ENCODE measurements at places on chromosomes 2 and 18. TPM values are rescaled to one million over a fixed set of nuclear protein-coding genes. Genes with fewer than 3 reads are reported as not detected.

- no peak for DNase-seq
- no peaks in the 10 kb centered on the region for H3K4me1 ChIP-seq
- H3K36me3 ChIP-seq: no peaks in the 10 kb centered on the region
- no peaks in the 10 kb centered on the region for H3K27me3 ChIP-seq
- H3K4me3 ChIP-seq: no peak overlapping the region
Observed at GRCh38 chr2:120632796-120633646, 102.6 kb upstream of the GLI2 start.

- no peaks in the 10 kb centered on the region for H3K4me1 ChIP-seq
- DNase-seq: no peak
- H3K27me3 ChIP-seq: peaks cover 26% of the 10 kb centered on the region
- H3K4me3 ChIP-seq: no peak overlapping the region
Observed at GRCh38 chr2:231015478-231015877, 19.6 kb downstream of the SPATA3 start.

DNA sequence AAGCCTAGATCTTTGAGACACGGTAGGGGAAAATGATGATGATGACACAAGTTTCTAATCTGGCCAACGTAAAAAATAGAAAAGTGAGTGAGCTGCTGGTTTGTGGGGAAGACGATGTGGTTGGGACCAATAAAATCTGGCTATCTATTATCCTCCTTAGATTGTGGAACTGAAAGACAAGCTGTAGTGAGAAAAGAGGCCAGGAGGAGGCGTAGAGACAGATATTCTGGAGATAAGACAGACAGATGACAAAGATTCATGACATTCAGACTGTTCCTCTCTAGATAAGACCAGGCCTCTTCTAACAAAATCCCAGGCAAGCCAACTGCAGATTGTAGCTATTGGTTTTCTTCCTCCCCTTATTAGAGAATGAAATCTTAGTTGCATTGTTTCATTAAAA, 376.3 kb upstream of the UBE2E3 start:
- no peak overlapping the region for H3K27ac ChIP-seq
- peaks cover 2% of the 10 kb centered on the region for H3K27me3 ChIP-seq
- H3K4me1 ChIP-seq: no peaks in the 10 kb centered on the region
- no peak overlapping the region for H3K4me3 ChIP-seq

DNA sequence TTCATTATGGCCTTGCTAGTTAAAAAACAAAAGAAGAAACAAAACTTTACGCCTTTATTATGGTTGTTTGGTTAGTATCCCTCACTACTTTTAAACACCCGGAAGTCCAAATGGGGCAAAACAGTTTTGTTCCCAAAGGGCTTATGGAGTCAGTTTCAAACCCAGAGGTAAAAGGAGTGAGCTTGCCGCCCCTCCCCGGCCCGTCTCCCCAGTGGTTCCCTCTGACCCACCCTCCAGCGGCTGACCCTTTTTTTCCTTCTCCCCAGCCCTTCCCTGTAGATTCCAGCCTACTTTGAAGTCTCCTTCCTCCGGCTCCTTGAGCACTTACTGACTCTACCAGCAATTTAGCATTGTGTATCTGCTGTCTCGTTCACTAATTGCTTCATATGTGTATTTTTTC, 209.2 kb downstream of the ICOS start:
- peaks cover 7% of the 10 kb centered on the region for H3K4me1 ChIP-seq
- H3K36me3 ChIP-seq: no peaks in the 10 kb centered on the region
- peaks cover 19% of the 10 kb centered on the region for H3K27me3 ChIP-seq
- peak overlapping the region; percentile 79 for H3K27ac ChIP-seq
- H3K4me3 ChIP-seq: peak overlapping the region; percentile 78

Gene SLC5A7
- total RNA-seq: not detected
